ENCODE measurements at places on chromosomes 5 and 9.
A peak's percentile ranks its signal among the peaks of the same experiment; 100 is the strongest.

GRCh38 chr9:89533411-89534095 lies 35.6 kb upstream of the SEMA4D start:
- DNase-seq, result no peak

- no peak for DNase-seq
These were observed 153.3 kb downstream of the AUH start for GRCh38 chr9:91208419-91208745.

DNA sequence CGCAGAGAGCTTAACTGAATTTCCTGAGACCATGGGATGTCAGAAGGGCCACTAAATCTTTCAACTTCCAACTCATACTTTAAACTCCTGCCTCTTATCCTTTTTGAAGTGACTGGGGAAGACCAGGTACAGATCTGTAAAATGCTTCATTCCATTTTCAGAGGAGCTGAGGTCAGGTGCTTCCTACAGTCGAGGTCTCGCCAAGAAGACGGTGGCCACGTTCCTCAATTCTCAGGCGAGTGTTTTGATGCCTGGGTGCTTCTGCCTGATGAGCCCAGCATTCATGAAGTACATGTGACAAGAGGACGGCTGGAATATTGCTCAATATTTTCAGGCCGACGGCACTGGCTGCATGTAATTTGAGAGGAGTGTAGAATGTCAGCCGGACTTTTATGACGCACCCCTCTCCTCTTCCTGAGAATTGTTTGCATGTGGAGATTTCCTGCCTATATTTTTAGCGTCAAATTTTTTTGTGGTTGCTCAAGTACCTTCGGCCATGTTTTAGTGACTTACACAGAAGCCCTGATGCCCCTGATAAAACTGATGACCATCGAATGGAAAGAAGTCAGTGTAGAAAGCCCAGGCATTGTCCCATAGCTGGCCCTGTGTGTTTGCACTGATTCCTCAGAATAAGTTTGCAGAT lies 38.8 kb upstream of the GLRX start:
- DNase-seq, result no peak

DNA sequence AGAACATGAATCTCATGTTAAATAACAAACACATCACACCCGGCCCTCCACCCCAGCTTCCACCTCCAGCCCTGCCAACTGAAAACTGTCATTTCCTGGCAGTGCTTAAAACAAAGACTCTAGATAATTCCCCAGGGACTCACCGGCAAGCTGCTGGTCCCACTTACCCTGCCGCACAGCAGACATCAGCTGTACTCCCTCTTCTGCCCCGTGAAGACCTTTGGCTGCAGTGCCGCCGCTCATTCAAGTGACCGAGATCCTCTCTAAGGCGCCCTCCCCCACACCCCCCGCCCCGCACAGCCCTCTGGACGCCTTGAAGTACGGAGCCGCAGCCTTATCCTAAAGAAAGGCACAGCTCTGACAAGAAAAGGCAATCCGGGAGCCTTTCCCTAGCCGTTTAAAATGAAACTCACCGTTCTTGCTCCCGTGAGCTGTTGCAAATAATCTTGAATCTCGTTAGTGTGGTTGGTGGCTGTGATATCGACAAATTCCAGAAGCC lies 434 bp downstream of the GLRX start:
- peak; percentile 63 for DNase-seq

GRCh38 chr5:14729448-14730385 lies 65.2 kb downstream of the OTULIN start:
- DNase-seq, result no peak

- DNase-seq, result no peak
These were observed 67.5 kb downstream of the SETX start for GRCh38 chr9:132287256-132287760.

- DNase-seq, result no peak
These were observed 752 bp downstream of the TSSK1B start for GRCh38 chr5:113433862-113434612.

GRCh38 chr9:37919956-37920335 lies 16.0 kb upstream of the SLC25A51 start:
- DNase-seq, result no peak

GRCh38 chr5:142255831-142256230 lies 69.0 kb downstream of the SPRY4 start:
- DNase-seq, result no peak

- DNase-seq, result no peak
These were observed 102.0 kb upstream of the BOD1 start for GRCh38 chr5:173718469-173718868.

DNA sequence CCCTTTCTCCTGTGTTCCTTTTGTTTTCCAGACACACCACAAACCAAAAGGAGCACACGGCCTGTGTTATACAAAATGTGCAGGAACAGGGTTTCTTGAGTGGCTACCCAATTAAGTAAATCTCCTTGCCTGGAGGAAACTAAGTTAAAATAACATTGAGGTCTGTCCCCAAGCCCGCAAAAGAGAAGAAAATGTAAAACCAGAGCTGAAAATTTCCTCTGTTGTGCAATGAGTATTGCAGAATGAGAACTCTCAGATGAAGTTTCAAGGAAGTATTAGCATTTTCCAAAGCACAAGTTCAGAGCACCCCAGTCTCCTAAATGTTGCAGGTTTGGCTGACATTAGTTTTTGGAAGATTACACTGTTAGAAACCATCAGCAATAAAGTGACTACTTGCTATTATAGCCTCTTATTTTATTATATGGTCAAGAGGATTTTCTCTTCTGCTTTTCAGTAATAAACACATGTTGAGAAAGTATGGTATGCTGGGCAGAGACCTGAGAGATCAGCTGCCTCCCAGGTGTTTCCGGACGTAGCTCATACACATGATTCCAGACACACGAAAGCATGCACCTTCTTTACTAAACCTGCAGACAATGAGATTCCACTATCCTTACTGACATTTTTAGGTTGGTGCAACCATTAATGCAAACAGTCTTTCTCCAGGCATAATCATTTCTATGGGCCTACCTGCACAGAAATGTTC lies 161.3 kb downstream of the SNCAIP start:
- DNase-seq, result no peak

GRCh38 chr9:27157097-27157496 lies 48.1 kb downstream of the TEK start:
- DNase-seq, result no peak
